ENCODE measurements at places on chromosomes 5 and 9.

GRCh38 chr5:76537073-76537543 is 86.1 kb downstream of the F2RL2 start:
- DNase-seq, result no peak

- no peak for DNase-seq
Observed at GRCh38 chr5:132405646-132406045, 36.1 kb downstream of the SLC22A5 start.

- DNase-seq, result no peak
Observed at GRCh38 chr5:180495991-180496741, 2.0 kb downstream of the CNOT6 start.

DNA sequence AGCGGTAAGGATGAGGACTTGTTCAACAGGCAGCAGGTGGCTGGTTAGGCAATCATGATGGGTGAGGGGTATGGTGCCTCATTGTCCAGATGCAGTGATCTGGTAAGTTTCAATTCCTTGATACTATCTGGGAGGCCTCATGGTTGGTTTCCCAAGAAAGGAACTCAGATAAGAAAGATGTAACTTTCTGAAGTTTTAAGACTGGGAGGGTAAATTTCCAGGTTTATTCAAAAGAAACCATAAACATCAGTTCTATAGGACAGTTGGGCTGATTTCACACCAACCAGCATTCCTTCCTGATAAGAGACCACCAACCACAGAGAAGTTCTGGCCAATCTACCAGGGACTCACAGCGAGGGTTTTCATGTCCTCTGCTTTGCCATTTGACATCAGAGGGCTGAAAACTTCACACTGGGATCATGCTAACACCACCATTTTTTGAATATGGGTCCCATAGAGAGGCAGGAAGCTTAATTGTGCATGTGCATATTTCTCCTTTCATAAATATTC is 773 bp upstream of the AGGF1 start:
- DNase-seq, result no peak

DNA sequence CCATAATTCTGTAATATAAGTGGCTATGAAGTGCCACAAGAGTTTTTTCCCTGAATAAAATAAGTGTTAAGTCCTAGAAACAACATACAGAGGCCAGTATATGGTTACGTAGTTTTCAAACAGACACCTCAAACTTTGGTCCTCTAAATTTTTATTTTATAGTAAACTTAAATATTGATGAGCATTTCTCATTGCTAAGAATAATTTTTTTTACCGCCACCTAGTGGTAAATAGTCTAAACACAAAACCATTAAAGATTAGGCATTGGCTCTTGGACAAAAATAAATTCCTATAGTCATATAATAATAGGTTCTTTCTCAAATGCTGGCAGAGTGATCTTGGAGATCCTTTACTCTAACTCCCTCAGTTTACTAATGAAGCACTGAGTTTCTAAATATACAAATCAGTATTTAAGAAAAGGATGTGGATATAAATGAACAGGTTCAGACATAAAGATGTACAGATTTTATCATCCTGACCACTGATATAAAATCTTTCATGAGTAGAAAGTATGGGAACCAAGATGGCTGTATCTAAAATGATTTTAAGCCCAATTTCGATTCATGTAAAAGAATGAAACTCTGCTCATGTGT is 136.2 kb downstream of the FANCC start:
- DNase-seq, result no peak

- DNase-seq, result no peak
Observed at GRCh38 chr5:59863777-59864176, 29.7 kb downstream of the PDE4D start.

- DNase-seq, result no peak
Observed at GRCh38 chr5:67350185-67350584, 153.6 kb upstream of the CD180 start.

- DNase-seq, result no peak
Observed at GRCh38 chr5:168073311-168073710, 218.1 kb upstream of the WWC1 start.

- DNase-seq, result no peak
Observed at GRCh38 chr9:16727452-16728136, 142.9 kb downstream of the BNC2 start.

DNA sequence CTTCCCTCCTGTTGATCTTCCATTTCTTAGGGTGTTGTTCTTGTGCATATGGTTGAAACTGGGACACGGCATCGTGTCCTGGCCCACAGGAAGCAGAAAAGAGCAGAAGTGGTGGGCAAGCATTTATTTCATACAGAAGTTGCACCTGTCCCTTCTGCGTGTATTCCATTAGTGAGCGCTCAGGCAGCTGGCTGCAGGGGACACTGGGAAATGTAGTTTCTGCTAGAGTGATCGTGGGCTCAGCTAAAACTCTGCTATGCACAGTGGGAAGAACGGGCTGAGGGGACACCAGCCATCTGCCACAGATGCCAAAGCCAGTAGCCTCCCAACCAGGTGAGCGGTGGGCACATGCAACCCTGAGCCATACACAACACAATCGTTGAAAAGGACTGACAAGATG is 57.4 kb upstream of the ASS1 start:
- no peak for DNase-seq
